ENCODE measurements at places on chromosomes 5 and 9.

DNA sequence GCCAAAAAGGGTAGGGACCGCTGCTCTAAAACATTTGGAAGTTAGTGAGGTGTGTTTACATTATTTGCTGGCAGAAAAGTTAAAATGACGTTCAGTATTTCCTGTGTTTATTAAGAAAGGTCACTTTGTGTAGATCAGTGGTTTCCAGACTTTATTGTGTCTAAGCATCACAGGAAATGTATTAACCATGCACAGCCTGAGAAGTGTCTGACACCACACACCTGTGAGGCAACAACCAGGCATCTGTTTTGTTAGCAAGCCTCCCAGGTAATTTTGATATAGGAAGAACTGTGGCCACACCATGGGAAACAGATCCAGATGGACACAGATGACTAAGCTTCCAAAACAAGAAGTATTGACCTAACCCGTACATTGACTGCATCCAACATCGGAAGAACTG lies 12.0 kb downstream of the TTC1 start:
- DNase-seq, result no peak

DNA sequence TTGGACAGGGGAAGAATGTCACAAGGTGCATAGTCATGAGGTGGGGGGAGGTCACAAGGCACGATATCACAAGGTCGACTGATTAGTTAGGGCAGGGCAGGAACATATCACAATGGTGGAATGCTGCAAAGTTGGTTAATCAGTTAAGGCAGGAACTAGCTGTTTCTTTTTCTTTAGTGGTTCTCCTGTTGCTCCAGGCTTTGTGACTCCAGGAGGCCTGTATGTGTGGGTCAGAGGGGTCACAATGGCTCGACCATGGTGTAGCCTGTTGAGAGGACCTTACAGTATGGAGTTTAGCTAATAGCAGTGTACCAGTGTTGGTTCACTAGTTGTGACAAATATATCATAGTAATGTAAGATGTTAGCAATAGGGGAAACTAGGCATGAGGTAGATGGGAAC lies 12.4 kb upstream of the FSD1L start:
- DNase-seq, result no peak

- DNase-seq, result no peak
Measured at GRCh38 chr9:89639367-89639795, 34.6 kb downstream of the GADD45G start.

- no peak for DNase-seq
Measured at GRCh38 chr9:81292056-81292805, 397.1 kb downstream of the TLE1 start.

DNA sequence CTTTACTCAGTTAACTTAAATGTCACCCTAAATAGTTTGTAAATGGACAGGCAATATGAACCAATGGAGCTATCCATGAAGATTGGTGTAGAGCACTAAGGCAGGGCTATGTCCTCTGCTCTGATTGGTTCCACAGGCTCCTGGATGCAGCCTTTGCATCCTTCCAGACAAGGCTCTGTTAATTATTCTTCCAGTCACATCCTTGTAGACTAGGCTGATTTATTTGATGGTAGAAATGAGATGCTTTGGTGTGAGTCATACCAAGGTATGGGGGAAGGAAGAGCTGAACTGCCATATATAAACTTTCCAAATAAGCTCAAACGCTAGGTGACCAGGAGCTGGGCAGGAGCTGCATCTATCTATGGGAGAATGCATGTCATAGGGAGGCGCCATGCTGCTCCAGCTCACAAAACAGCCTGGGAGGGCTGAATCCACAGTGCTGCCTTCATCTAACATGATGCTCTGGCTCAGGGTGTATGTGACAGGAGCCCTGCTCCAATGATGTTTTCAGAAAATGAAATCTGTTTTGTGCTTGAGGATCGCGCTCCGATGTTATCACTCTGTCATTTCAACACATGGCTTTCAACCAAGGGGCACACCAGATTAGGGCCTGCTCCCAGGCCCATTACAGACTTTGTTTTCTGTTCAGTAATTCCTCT lies 818.0 kb upstream of the ZNF608 start:
- no peak for DNase-seq

- no peak for DNase-seq
Measured at GRCh38 chr9:15140051-15140450, 167.0 kb downstream of the TTC39B start.

GRCh38 chr9:81563739-81564138 lies 125.6 kb downstream of the TLE1 start:
- DNase-seq, result no peak

DNA sequence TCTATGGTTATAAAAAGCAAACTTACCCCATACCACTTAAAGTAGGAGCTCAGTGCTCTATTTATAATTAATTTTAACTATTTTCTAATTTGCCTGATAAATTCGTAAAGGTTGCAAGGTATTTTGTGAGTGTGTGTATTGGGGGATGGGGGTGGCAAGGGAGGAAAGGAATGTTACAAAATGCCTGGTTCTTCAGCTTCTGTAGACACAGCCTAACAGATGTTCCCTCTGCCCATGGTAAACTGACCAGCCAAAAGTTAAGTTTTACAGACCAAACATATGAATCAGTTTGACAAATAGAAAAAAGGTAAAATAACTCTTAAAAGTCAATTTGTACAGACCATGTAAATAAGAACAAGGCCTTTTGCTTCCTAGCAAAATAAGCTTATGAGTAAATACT lies 232.6 kb downstream of the KIAA0825 start:
- DNase-seq, result no peak

DNA sequence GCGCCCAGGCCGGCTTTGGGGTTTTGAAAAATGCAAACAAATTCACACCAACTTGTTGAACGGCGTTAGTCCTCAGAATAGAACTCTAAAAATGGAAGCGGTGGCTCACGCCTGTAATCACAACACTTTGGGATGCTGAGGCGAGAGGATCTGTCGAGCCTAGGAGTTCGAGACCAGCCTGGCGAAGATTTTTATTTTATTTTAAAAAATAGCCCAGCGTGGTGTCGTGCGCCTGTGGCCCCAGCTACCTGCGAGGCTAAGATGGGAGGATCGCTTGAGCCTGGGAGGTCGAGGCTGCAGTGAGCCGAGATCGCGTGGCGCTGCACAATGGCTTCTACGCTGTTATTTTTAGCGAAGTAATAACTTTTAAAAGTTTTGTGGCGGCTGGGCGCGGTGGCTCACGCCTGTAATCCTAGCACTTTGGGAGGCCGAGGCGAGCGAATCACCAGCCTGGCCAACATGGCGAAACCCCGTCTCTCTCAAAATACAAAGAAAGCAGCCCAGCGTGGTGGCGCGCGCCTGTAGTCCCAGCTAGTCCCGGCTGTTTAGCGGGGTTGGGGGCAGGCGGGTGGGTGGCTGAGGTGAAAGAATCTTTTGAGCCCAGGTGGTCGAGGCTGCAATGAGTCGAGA lies 694 bp upstream of the PLIN2 start:
- peak; percentile 56 for DNase-seq

- no peak for DNase-seq
Measured at GRCh38 chr9:8270235-8270634, 470.7 kb upstream of the DMAC1 start.

DNA sequence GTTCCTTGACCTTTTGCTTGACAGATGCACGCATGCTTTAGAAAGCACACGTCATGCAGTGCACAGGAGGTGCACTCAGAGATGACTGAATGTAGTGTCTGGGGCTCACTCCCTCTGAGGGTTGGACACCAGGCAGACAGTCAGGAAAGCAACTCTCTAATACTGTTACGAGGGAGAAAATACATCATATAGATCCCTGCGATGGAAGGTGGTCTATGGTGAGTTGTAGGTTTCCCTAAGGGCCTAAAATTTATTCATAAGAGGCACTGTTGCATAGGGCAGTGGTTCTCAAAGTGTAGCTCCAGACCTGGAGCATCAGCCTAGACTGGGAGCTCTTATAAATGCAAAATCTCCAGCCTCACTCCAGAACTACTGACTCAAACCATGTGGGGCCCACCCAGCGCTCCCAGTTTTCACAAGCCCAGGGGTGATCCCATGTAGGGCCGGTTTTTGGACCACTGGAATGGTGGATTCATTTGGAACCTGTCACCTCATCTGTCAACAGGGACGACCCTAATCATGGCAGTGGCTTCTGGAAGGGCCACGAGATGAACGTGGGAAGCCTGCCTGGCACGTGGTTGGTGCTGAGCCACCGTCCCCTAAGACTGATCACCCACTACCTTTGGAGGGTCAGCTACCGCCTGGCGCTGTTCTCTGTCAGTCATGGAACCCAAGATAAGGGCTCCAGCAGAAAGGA lies 16.8 kb upstream of the PHF19 start:
- DNase-seq, result peak; percentile 56

DNA sequence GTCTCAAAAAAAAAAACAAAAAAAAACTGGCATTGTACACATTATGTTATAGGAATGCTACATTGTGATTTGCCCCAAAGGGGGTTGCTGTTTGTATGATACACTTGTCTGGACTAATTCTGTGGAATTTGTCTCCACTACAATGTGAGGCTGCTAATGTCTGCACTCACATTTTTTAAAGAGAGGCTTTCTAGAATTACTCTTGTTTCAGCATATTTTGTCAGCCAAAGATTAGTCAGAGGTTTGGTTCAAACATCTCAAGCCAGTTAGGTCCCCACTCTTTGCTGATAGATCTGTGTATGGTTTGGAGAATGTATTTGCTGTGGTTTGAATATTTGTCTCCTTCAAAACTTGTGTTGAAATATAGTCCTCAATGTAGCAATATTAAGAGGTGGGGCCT lies 59.3 kb upstream of the ZNF169 start:
- DNase-seq, result no peak

- peak; percentile 65 for DNase-seq
Measured at GRCh38 chr5:144187699-144188294, 17.1 kb downstream of the KCTD16 start.

GRCh38 chr5:32508806-32509805 lies 64.6 kb upstream of the ZFR start:
- DNase-seq, result no peak
